ENCODE measurements at places on chromosomes 16 and 17. TPM values are rescaled to one million over a fixed set of nuclear protein-coding genes. Genes with fewer than 3 reads are reported as not detected.

TERB1 gene
- total RNA-seq = not detected

DHRS13 gene
- total RNA-seq = 5.4 TPM

CCDC200 gene
- total RNA-seq = not detected

HOXB1 gene
- not detected for total RNA-seq

C17orf78 gene
- not detected for total RNA-seq

MARVELD3 gene
- 0.51 TPM for total RNA-seq

SPN gene
- not detected for total RNA-seq

OR1D2 gene
- total RNA-seq = not detected

OR1F1 gene
- 0.59 TPM for total RNA-seq

SHPK gene
- 17.6 TPM for total RNA-seq

SP6 gene
- 2.8 TPM for total RNA-seq

FLYWCH2 gene
- 50.8 TPM for total RNA-seq

CHRNE gene
- total RNA-seq = not detected

SLC16A5 gene
- 31.5 TPM for total RNA-seq

ABCC12 gene
- not detected for total RNA-seq

CCR7 gene
- 0.97 TPM for total RNA-seq

PCGF2 gene
- total RNA-seq = 65.4 TPM

MRPL58 gene
- total RNA-seq = 74.1 TPM

G6PC1 gene
- not detected for total RNA-seq

All from A549 treated with DMSO at 1 μM for 4 hours (cell line).